ENCODE measurements at places on chromosomes 1 and 21.
A peak's percentile ranks its signal among the peaks of the same experiment; 100 is the strongest.

DNA sequence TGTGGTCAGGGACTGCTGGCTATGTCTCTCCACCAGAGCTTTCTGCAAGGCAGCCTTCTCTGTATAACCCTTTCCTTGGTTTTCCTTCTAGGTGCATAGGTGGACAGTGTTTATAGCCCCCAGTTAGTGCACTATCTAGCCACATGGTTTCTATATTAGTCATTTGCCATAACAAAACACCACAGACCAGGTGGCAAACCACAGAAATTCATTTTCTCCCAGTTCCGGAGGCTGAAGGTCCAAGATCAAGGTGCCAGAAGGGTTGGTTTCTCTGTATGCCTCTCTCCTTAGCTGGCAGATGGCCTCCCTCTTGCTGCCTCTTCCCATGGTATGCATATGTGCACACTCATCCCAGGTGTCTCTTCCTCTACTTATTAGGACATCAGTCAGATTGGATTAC is 106.4 kb downstream of the KAZN start:
- no peak for DNase-seq

DNA sequence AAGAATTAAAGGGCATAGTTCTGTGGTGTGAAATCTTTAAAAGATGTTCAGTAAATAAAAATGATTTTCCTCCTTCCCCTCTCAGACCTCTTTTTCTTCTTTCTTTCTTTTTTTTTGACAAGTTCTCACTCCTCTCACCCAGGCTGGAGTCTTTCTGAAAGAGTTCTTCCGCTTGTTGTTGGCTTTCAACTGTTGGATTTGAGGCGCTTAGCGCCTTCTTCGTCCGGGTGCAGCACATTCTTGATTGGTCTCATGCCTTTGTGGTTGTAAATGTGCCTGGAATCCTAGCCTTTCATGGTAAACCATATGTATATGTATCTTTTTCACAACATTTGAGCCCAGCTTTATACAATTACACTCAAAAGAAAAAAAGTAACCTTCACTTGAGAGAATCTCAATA is 980 bp upstream of the METTL18 start:
- peak; percentile 14 for DNase-seq

- no peak for DNase-seq
Measured at GRCh38 chr1:176241385-176242015, 34.4 kb upstream of the COP1 start.

DNA sequence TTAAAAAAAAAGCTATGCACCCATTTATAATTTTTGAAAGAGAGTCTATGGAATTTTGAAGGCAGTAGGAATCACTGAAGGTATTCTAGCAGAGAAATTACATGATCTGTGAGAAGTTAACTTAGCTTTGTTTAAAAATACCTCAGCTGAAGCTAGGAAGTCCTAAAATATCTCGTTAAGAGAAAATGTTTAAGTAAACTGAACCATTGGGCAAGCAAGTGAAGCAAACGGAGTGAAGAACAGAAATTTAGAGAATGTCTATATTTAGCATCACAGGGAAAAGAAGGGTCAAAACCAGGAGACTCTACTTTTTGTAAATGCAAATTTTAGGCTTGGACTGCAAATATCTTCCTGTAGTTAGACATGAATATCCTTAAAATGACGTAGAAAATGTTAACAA is 230.8 kb downstream of the HMCN1 start:
- no peak for DNase-seq

DNA sequence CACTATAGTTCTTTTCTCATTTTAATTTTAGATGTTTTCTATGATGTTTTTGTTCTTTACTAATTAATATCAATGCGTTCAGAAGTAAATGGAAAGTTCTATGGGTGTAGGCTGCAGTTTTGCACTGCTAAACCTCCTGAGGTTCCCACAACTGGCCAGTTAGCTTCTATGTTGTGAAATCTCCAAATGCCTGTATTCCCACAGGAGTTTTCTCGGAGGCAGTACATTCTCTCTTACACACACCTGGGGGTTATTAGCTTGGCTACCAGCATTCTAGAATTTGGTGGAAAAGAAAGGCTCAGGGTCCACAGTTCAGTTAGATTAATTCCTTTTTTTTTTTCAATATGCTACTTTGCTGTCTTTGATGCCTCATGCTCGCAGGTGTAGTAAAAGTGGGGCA is 216.9 kb upstream of the NRIP1 start:
- no peak for DNase-seq

GRCh38 chr1:232521660-232522059 is 108.3 kb downstream of the SIPA1L2 start:
- no peak for DNase-seq

GRCh38 chr1:49036700-49037099 is 260.0 kb upstream of the BEND5 start:
- DNase-seq, result no peak

DNA sequence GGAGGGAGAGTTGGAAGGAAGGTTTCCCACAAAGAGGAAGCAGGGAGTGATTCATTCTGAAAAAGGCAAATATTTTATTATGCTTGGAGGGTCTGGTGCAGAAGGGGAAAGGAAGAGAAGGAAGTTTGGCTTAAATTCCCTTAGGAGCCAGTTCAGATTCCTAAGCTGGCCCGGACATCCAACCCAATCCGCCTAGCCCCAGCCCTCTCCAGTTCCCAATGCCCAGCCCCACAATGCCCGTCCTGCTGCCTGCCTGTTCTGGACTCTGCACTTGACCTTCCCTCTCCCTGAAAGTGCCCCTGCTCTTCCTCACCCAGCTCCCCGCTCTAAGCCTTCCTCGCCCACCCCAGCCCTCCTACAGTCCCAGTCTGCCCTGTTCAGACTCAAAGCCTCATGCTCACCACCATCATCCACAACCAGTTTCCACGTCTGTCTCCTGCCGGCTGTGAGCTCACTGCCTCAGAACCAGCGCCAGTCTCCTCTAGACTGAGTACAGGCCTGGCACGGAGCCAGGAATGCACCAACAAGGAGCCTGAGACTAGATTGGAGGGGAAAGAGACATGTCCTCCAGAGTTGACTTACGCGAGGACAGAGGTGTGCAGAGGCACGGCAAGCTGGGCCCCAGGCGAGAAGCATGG is 18.9 kb downstream of the CAPN2 start:
- no peak for DNase-seq

DNA sequence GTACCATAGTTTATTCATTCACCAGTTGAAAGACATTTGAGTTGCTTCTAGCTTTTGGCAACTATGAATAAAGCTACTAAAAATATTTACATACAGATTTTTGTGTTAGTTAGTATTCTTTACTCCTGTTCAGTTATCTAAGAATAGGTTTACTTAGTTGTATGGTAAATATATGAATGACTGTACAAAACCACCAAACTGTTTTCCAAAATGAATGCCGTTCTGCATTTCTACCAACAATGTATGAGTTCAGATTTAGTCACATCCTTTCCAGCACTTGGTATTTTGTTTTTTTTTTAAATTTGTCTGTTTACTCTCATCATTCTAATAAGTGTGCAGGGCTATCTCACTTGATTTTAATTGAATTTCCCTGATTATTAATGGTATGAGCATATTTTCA is 3.4 kb upstream of the KIFAP3 start:
- no peak for DNase-seq

DNA sequence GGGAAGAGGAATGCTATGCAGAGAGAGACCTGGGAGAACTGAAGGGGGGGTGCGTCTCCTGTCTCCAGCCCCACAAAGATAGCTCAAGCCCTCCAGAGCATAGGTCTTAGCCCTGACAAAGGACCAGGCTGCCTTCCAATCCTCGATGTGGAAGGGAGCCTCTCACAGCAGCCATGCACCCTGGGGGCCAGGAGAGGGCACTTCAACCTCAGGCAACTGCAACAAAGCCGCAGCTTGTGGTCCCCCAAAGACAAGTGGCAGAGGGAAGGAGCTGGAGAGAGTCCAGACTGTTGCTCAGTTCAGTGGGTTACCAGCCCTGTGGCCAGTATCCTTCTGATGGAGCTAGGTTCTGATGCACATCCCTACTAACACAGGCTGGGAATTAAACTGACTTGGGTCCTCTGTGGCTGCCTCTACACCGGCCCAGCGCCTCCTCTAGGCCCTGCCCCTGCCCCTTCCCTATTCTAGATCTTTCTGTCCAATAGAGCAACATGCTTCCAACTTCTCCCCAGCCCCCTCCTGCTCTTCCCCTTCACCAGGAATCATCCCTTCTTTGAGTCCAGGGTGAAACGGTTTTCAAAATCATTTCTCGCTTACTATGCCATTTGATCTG is 100.7 kb upstream of the SPATA6 start:
- DNase-seq, result peak; percentile 1

GRCh38 chr1:58786927-58787245 is 3.0 kb upstream of the JUN start:
- no peak for DNase-seq

- no peak for DNase-seq
Measured at GRCh38 chr1:43495204-43495603, 35.5 kb upstream of the PTPRF start.

- no peak for DNase-seq
Measured at GRCh38 chr1:170665629-170666028, 1.7 kb downstream of the PRRX1 start.

DNA sequence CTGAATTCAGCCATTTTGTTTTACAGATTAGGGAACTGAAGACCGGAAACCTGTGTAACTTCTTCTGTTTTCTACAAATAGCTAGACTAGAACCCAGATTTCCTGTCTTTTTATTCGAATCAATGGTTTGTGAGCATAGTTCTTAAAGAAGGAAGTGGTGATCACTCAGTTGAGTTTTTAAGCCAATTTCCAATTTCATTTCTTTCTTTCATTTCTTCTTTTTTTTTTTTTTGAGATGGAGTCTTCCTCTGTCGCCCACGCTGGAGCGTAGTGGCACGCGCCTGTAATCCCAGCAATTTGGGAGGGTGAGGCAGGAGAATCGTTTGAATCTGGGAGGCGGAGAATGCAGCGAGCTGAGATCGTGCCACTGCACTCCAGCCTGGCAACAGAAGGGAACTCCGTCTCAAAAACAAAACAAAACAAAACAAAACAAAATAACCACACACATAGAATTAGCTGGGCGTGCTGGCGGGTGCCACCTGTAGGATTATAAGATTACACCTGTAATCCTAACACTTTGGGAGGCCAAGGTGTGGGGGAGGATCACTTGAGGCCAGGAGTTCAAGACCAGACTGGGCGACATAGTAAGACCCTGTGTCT is 3.0 kb upstream of the MDM4 start:
- peak; percentile 85 for DNase-seq

DNA sequence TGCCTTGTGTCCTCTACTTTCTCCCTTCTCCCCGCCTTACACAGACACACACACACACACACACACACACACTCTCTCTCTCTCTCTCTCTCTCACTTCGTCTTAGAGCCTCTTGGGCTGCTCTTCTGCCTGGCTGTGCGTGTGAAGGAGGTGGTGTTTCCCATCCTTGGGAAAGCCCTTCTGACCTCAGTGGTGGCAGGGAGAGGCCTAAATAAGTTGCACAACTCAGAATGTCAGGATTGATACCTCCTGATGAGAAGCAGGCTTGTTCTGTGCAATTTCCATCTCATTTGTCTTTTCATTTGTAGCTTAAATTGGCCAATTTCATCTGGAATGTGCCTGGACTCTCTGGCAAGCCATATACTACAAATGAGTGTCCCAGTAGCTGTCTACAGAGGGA is 25.0 kb downstream of the LRRN2 start:
- no peak for DNase-seq

DNA sequence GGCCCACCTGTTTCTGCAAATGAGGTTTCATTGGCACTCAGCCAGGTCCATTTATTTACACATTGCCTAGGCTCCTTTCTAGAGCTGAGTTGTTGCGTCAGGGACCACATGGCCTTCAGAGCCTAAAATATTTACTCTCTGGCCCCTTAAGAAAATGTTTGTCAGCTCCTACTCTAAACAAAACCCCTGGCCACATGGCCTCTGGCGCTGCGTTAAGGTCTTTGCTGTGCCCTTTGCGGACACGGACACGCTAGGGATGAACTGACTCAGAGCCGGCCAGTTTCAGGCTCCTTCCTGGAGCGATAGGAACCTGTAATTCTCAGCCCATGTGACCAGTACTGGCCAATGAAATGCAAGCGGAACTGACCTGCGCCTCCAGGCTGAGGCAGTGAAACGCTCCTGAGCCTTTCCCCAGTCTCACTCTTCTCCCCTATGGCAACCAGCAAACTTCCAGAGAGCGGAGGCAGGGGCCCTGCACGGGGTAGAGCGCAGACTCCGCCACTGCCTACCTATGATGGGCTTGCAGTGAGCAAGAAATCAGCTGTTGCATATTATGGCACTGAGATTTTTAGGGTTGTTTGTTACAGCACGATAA is 160.3 kb downstream of the ETS2 start:
- no peak for DNase-seq

- DNase-seq, result peak; percentile 65
Measured at GRCh38 chr1:159071970-159072582, 4.5 kb downstream of the AIM2 start.

DNA sequence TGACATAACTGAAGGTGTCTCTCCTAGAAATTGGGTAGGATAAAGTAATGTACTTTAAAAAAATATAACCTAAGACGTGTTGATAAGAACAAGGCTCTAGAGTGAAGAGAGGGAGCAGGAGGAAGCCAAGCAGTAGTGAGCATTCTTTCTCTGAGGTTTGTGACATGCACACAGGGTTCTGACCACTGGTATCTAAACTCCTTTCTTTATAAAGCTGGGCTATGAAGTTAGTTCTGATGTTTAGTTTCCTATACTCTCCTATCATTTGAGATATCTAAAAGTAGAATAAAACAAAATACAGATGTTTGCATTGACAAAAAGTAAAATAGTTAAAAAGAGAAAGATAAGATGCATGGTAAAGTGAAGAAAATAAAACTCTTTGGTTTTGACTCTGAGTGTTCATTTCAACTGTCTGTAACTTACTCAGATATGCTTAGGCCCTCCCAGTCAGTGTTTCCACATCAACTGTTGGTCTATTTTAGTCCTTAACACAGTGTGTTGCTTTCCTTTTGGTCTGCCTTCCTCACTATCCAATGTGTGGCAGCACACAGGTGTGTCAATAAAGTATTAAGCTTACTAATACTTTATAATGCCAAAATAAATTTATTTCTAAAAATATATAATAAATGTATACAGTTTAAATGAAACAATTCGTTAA is 543.5 kb downstream of the PTPRC start:
- DNase-seq, result no peak

- DNase-seq, result no peak
Measured at GRCh38 chr1:111618961-111619634, 491 bp upstream of the RAP1A start.

- no peak for DNase-seq
Measured at GRCh38 chr1:15099441-15100120, 54.0 kb upstream of the TMEM51 start.

- no peak for DNase-seq
Measured at GRCh38 chr1:30748699-30749401, 8.7 kb downstream of the LAPTM5 start.

DNA sequence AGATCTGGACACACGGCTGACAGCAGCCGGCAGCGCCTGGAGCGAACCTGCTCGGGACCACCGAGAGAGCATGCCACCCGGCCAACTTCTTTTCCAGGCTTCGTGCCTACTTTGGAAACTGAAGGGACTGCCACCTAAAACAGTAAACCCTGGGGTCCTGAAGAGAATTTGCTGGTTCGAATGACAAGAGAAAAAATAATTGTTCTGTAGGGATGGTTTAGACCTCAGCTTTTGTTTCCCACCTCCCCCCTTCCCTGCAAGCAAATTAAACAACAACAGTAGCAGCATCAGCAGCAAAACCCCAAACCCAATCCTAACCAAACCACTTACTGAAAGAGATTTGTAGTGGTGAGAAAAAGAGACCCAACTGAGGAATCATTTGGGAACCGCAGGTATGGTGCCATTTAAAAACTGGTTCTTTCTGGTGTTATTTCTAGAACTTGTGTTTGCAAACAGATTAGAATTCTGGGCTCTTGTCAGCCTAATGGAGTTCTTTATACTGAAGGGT is 105.6 kb downstream of the LEPR start:
- DNase-seq, result no peak

GRCh38 chr1:231419738-231420298 is 2.3 kb downstream of the EGLN1 start:
- no peak for DNase-seq

GRCh38 chr1:6330410-6330911 is 63.1 kb downstream of the ACOT7 start:
- no peak for DNase-seq

All from CD4-positive, alpha-beta T cell treated with Interleukin-10 for 1 hour (primary cell).